NCI-H1694 treated with DMSO at 0.1 percent for 48 hours (cell line): ENCODE measurements at places on chromosomes 2 and 18.

GRCh38 chr2:3942841-3943240, 239.5 kb downstream of the DCDC2C start:
- DNase-seq: no peak

GRCh38 chr2:232418466-232419244, 12.0 kb downstream of the ALPG start:
- DNase-seq: peak; percentile 22

- DNase-seq: no peak
Measured at GRCh38 chr2:181471226-181471625, 14.0 kb downstream of the ITGA4 start.

DNA sequence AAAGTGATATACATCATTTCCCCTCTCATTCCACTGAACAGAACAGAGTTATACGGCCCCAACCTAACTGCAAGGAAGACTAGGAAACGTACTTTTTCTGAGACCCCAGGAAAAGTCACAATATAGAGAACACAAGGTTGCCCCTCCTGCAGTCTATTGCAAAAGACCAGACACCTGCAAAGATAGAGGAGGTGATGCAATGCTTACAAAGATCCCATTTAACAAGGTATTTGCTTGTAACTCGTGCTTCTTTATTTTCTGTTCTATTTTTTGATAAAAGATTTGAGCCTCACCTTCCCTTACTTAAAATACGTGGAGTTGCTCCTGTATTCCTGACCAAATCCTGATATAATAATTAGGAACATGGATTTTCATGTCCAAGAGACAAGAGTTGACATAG, 793.0 kb upstream of the ID2 start:
- no peak for DNase-seq

GRCh38 chr2:217274578-217274977, 414.7 kb upstream of the TNP1 start:
- DNase-seq: no peak

- peak; percentile 83 for DNase-seq
Measured at GRCh38 chr2:164992818-164993217, 37.5 kb upstream of the SLC38A11 start.

DNA sequence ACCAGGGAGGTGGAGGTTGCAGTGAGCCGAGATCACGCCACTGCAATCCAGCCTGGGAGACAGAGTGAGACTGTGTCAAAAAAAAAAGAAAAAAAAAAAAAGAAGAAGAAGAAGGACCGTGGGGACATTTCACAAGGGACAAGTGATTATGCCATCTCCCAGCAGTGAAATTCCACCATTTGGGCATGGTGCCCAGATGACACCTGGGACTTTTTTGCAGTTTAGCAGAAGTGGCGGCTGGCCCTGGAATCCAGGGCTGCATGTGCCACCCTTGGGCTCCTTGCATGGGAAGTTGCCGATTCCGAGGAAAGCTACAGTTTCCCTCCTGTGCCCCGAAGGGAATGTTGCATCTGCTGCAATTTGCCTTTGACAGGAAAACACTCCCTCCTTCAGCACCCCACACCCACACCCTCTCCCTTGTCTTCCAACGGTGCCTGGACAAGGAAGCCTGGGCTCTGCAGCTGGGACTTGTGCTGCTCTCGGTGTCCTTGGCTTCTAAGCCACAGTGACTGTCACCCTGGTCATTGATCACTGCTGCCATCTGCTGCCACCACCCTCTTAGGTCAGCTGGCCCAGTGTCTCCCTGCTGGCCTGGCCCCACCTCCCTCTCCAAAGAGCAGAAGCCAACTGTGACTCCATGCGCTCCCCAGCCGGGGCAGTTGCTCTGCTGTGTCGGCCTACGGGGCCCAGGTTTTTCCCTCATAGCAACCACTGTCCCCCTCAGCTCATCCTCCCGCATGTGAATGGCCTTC, 56.4 kb upstream of the LRRC30 start:
- DNase-seq: no peak

- DNase-seq: no peak
Measured at GRCh38 chr2:169823996-169824372, 721 bp downstream of the METTL5 start.

DNA sequence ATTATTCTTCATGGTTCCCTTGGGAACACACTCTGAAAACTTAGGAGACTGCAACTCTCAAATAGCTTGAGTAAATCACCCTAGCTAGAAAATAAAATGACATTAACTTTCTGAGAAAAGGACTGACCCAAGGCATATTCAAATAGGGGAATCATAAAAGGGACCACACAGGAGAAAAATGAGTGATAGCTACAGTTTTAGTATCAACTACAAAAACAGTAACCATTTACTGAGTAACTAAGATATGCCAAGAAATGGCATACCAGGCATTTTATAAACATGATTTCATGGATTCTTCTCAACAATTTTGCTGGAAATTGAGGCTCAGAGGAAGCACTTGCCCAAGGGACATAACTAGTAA, 84.5 kb downstream of the AFF3 start:
- DNase-seq: no peak

- DNase-seq: no peak
Measured at GRCh38 chr2:187890690-187891089, 336.5 kb upstream of the TFPI start.

GRCh38 chr2:45168711-45169338, 159.6 kb upstream of the SIX2 start:
- peak; percentile 29 for DNase-seq

GRCh38 chr2:182715121-182715891, 751 bp upstream of the DNAJC10 start:
- no peak for DNase-seq

DNA sequence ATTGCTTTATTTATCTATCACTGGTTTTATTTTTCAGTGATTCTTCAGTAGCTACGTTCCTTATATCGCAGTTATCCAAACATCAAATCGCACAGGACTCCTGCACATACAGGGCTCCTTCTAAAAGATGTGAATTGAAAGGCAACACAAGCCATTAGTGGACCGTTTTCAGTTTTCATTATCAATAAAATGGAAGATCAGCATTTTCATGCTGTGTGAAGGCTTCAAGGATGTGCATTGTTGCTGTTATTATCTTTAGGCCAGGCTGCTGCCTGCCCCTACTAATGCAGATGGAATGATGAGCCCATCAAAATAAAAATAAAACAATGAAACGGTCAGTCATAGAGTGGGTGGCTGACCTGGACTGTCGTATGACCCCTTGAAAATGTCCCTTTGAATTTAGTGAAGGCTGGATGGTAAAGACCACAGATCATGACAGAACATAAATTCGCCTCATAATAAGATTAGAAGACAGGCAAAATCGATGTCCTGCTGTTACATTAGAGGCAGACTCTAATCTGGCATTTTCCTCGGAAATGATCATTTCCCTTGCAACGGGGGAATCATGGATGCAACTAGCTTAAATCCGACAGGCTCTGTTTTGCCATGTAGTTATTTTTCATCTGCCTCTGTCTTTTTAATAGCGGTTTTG, 32.9 kb downstream of the ITGB6 start:
- no peak for DNase-seq

- DNase-seq: no peak
Measured at GRCh38 chr18:79798346-79798998, 734 bp downstream of the KCNG2 start.

- DNase-seq: no peak
Measured at GRCh38 chr18:64380117-64380516, 231.2 kb upstream of the LINC00305 start.

DNA sequence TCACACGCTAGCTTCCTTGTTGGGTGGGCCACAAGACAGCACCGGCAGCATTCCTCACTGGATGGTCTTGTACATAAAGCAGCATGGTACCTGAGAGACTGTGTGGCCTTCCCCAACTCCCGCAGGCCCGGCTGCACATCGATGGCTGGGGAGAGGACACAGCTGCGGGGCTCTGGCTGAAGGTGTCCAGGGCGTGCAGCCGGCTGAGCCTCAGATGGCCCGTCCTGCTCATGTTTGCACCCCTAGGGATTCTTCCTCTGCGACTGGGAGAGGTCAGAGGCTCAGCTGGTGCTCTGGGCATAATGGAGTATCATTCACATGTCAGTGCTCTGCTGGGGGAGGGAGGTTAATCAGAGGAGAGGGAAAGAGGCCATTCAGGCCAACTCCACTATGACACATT, 207.9 kb downstream of the SEPTIN10 start:
- DNase-seq: no peak

DNA sequence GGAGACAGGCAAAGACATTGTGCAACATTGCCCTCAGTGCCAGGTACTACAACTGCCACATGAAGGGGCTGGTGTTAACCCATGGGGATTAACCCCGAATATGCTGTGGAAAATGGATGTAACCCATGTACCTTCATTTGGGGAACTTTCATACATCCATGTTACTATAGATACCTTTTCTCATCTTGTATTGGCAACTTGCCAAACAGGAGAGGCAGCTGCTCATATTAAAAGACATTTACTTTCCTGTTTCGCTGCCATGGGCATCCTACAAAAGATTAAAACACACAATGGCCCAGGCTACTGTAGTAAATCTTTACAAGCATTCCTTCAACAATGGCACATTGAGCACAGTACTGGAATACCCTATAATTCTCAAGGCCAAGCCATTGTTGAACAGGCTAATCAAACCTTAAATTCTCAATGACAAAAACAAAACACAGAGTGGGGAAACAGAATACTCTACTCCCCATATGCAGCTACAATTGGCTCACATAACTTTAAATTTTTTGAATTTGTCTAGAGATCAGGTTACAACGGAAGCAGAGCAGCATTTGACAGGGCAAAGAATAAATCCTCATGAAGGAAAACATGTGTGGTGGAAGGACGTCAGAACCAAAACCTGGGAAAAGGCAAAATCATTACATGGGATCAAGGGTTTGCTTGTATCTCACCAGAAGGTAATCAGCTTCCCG, 1723.5 kb upstream of the LRRTM1 start:
- DNase-seq: no peak

DNA sequence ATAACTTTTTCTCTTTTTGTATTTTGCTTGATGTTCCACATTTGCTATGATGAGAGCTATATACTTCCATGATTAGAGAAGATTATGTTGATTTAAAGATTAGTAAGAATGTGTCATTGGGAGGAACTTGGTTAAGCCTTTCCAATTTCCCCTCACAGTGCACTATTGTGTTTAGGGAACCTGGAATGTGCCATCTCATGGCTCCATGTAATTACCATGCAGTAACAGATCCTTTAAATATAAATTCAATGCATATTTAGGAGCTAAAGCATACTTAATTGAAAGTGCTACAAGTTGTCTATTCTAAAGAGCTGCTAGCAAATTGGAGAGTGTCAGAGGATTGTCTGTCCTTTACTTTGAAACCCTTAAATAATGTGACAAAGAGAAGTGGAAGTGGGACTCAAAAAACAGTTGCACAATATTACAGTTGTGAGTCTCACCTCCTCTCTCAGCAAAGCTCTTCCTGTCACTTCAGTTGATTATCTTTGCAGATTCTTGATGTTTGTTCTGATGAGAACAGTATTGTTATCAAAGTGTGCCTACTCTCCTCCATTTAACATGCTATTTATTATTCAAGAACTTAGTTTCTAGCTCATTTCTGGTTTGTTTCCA, 1162.7 kb upstream of the ZEB2 start:
- DNase-seq: no peak

DNA sequence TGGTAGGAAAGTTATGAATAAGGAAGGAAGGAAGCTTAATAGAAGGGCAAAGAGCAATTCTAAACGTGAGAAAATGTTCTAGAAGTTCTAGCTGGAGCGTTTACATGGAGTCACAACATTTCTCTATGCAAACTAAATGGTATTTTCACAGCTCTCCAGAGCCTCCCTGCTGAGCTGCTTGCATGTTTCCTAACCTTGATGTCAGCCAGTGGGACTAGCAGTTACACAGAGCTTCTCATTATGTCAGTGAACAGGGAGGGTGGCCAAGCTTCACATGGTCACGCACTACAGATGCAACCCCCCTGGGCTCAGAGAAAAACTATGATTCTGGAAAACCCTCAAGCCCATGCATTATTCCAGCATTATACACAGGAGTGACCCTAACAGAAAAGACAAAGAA, 153.4 kb upstream of the CCDC150 start:
- DNase-seq: no peak

- no peak for DNase-seq
Measured at GRCh38 chr2:149075853-149076252, 37.4 kb downstream of the LYPD6B start.

- no peak for DNase-seq
Measured at GRCh38 chr2:214076527-214076926, 334.3 kb upstream of the VWC2L start.

DNA sequence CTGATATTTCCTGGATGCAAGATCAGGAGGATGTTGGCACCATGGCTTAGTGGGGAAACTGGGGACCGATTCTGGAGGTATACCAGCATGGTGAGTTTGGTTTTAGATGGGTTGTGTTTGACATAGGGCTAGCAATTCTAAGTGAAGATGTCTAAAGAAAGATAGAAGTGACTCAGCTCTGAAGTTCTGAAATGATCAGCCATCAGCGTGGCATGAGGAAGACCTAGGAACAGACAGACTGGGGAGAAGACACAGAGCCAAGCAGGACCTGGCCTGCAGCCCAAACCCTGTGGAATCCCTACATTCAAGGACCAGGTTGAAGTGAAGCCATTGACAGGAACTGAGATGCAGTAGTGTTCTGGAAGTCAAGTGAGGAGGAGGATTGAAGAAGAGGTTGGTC, 39.8 kb downstream of the HRH4 start:
- no peak for DNase-seq
